ENCODE measurements at places on chromosomes 13 and 19.

GRCh38 chr13:48562296-48563066, 29.6 kb upstream of the RCBTB2 start:
- DNase-seq: no peak

DNA sequence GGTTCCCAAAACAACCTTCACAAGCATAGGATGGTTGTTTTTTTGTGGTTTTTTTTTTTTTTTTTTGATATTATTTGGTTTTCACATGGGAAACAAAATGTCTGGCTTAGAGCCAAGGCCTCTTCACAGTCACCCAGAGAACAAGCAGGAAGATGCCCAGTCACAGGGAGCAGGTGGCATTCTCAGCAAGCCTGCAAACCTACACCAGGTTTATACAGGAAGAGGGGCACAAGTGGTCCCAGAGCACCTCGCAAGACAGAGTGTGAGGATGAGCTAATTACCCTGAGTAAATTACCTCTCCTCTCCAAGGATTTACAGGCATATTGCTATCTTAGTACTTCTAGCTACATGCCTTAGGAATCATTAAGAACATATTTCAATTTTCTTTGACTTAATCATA, 1375.6 kb downstream of the EFNB2 start:
- no peak for DNase-seq

- no peak for DNase-seq
Observed at GRCh38 chr13:23074075-23074828, 106.5 kb upstream of the SGCG start.

DNA sequence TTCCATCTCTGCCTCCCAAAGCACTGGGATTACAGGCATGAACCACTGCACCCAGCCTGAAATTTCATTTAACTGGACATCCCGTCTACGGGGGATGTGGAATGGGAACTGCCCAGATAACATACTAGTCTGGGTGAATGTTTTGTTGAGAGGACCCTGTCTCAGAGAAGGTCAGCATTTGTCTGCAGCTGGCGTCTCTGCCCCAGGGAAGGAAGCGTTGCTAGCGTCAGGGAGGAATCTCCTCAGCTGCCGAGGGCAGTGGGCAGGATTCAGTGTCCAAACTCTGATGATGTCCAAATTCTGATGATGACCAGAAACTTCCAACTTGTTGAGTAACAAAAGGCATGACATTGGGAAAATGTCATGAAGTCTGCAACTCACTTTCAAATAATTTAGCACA, 3.1 kb downstream of the NXNL1 start:
- DNase-seq: no peak
